ENCODE measurements at places on chromosomes 6 and 20.

GRCh38 chr20:33967126-33967525 is 26.6 kb upstream of the RALY start:
- no peak for DNase-seq

GRCh38 chr6:5054245-5054873 is 30.8 kb upstream of the PPP1R3G start:
- DNase-seq, result no peak

DNA sequence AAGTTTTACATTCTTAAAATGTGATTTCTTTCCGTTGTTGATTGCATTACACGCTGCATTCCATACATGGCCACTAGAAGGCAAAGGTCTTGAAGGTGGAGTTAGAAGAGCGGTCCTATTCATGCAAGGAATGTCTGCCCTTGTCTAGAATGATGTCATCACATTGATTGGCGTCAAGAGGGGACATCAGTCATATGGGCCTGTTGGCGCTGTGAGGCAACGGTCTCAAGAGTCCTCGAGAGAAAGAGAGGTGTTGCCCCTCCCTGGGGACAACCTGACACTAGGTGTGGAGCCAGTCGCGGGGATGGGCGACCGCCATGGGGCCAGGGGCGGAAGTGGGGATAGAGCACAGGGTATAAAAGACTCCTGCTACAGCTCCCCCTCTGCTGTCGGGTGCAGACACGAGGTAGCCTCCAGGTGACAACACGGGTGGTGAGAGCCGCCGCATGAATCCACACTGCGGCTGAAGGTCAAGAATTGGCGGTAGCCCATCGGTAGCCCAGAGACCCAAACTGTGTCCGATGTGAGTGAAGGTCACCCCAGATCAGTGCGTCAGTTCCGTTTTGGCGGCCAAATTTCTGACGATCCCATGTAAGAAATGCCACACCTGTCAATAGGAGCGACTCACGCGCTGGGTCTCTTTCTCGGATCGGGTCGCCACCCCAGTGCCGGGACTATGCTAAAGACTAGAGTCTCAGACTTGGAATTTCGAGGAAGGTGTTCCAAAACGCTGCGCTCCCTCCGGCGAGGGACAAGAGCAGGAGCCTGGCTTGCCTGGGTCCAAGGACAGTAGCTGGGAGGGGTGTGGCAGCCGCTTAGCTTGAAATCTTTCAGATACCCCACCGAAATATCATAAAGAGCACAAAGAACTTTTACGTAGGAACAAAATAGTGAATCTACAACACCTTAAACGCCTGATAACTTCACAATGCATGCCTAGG is 93.2 kb upstream of the ZNF184 start:
- DNase-seq, result no peak

DNA sequence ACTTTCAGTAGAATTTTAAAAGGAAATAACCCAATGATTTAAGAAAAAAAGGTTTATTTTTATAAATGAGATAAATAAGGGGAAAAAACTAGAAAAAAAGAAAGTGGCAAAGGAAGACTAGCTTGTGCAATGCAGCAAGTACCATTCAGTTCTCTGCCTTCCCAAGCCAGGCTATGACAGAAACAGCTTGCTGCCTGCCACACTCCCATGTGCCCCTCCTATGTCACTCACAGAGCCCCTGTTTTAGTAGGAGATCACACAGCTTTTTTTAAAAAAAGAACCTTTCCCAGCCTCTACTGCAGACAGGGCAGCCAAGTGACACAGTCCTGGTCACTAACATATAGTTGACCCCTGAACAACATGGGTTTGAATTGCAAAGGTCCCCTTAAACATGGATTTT is 13.5 kb downstream of the TBC1D7 start:
- DNase-seq, result no peak

GRCh38 chr20:15256676-15257568 is 919.5 kb upstream of the FLRT3 start:
- no peak for DNase-seq

DNA sequence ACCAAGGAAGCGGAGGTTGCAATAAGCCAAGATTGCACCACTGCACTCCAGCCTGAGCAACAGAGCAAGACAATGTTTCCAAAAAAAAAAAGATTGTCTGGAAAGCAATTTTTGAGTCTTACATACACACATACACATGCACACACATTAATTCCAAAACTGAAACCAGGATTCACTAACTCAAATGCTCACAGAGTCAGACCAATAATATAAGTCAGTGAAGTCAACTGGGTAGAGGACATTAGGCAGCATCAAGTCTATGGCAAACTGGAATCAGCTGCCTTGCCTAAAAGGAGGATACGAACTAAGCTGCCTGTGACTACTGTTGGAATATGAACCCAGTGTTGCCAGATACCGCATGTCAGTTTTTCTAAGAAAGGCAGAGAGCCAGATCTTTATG is 15.7 kb downstream of the REM1 start:
- DNase-seq, result no peak

DNA sequence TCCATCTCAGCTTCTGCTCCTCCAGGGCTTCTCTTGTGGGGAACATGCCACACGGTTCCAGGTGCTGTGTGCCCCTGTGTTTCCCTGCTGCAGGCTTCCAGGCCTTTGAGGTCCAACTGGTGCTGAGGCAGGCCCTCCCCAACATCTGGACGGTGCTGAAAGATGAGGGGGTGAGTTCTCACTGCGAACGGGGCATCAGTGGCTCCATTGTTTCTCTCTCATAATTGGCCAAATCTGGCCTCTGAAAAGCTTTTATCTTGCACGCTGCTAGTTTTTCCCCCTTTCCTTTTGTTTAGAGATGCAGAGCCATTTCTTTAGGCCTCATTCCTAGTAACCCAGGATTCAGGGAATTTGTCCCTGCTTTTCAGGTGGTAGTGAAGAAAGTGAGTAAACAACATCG is 8.6 kb downstream of the PNLDC1 start:
- DNase-seq, result no peak

- DNase-seq, result peak; percentile 8
Observed at GRCh38 chr6:85354761-85355618, 94.9 kb upstream of the NT5E start.

- DNase-seq, result no peak
Observed at GRCh38 chr20:58084966-58085365, 143.5 kb downstream of the ANKRD60 start.

All from GM12864 (cell line).